ENCODE measurements at places on chromosomes 16 and 17. TPM values are rescaled to one million over a fixed set of nuclear protein-coding genes. Genes with fewer than 3 reads are reported as not detected.

Gene TNS4
- 14.5 TPM for total RNA-seq

Gene KRT14
- not detected for total RNA-seq

DNA sequence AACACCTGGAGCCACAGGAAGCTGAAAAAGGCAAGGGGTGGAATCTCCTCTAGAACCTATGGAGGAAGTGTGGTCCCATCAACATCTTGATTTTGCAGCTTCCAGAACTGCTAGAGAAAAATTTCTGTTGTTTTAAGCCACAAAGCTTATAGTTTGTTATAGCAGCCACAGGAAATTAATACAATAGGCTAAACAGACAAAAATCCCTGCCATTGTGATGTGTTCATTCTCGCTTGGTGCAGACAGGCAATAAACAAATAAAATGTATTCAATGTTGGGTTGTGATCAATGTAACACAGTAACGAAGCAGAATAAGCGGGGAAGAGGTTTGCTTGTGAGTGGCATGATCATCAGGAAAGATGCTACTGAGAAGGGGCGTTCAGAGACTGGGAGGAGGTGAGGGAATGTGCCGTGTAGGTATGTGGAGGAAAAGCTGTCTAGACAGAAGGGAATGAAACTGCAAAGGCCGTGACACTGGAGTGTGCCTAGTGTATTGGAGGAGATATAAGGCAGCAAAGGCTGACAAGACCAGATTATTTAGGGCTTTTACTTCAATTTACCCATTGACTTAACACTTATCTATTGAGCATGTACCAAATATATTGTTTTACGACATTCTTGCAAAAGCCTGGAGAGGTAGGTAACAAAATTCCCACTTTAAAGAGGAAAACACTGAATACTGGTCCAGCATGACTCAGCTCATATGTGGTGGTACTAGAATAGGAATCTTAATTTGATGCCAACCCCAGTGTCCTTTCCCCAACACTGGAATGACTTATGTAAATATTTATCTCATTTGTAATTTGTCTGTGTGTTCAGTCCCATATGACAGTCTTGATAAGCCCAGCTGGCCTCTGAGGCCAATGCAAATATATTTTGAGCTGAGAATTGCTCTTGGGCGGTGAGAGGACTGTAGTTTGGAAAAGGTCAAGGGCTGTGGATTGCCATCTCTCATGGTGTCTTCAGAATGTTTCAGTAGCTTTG is 375.9 kb downstream of the CDH13 start:
- no peak for DNase-seq

DNA sequence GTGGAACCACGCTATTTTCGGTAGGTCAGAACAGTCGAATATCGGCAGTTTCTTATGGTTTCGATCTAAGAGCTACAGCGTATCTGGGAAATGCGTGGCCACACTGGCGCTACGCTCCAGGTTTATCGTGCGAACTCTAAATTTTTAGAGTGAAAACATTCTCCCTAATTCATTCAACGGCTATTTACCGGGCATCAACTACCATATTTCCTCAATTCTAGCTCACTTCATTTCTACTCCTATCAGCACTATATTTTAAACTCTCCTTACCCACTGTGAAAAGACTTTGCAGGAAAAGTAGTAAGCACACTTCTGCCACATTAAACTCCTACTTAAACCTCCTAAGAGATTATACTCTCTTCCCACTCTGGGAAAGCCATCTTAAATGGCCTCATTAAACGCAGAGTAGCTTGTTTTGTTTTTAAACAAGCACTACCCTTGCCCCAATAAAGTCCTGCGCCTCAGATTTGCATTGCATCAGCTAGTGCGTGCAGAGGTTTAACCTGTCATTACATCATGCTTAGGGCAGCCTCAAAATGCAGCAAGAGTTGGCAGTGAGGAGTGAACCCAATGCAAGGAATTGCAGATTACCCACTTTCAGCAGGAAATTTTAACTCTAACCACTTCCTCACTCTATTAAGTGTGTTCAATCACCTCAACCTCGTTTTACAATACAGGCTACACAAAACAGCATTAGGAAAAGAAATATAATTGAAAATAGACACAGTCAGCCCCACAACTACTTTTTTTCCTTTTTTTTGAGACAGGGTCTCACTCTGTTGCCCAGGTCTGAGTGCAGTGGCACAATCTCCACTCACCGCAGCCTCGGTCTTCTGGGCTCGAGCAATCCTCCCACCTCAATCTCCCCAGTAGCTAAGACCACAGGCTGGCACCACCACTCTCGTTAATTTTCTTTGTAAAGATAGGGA is 18.8 kb downstream of the SIAH1 start:
- DNase-seq = peak; percentile 77

DNA sequence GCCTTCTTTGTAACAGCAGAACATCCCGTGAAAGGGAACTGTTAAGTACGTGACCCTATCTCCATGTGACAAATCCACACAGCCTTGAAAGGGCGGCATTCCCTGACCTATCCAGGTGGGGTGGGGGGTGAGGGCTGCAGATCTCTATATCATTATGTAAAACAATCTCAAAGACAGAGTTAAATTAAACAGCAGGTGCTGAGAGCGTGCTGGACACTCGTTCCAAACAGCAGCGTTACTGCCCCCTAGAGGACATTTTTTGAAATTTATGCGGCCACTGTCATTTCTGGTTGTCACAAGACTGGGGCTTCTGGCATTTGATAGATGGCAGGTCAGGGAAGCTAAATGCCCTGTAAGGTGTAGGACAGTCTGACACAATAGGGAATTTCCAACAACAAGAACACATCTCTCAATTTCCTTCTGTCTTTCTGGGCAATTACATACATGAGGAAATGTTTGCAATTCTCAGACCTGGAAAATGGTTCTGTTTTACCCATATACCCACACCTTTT is 6.7 kb upstream of the SLC25A39 start:
- peak; percentile 80 for DNase-seq

DNA sequence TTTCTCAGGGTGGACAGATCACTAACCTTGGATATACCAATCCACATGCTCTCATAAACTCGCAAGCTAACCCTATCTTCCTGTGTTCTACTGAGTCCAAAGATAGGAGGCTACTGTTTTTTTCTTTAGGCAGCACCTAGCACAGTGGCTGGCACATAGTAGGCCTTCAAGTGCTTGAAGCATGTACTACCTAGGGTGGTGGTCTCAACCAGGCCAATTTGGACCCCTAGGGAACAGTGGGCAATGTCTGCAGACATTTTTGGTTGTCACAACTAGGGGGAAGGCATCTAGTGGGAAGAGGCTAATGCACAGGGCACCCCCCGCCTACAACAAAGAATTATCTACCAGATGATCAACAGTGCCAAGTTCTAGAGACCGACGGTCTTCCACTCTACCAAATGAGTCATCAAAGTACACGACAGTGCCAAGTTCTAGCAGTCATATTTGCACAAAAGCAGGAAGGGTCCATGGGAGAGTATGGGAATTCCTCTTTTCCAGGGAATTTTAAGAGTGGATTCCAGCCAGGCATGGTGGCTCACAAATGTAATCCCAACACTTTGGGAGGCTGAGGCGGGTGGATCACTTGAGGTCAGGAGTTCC is 390.3 kb downstream of the SLC39A11 start:
- peak; percentile 18 for DNase-seq

GRCh38 chr17:55661256-55661758 is 61.4 kb downstream of the TMEM100 start:
- DNase-seq = no peak

DNA sequence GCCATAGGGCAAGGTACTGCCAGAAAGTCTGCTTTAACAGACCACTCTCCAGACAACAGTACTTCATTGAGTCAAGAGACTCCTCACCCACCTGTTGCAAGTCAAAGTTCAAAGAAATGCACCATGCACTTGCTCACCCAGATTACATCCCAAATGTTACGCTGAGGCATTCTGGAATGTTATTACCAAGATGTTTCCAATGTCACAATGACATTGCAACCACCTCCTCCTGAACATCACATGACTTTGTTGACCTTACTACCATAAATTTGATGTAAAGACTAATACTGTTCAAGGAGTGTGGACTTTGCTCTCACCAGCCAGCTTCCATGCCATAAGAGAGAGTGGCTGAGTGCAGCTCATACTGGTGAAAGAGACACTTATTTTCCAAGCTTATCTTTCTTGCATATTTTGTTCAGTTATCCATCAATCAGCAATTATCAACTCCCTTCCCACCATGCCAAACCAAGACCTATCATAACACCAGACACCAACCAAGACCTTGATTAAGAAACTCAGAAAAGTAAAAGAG is 58.5 kb upstream of the BCAR1 start:
- DNase-seq = no peak

- no peak for DNase-seq
Observed at GRCh38 chr17:77304746-77305473, 164.1 kb downstream of the SEC14L1 start.
